ENCODE measurements at places on chromosomes 16 and 17.

GRCh38 chr17:48541577-48542113 lies 3.3 kb downstream of the HOXB2 start:
- DNase-seq: no peak

- no peak for DNase-seq
Observed at GRCh38 chr17:30495586-30495985, 18.4 kb downstream of the GOSR1 start.

GRCh38 chr17:56898874-56899273 lies 15.0 kb downstream of the TRIM25 start:
- no peak for DNase-seq

GRCh38 chr17:77109764-77110359 lies 30.9 kb upstream of the SEC14L1 start:
- no peak for DNase-seq

- no peak for DNase-seq
Observed at GRCh38 chr17:47877368-47878034, 18.5 kb upstream of the SP2 start.

DNA sequence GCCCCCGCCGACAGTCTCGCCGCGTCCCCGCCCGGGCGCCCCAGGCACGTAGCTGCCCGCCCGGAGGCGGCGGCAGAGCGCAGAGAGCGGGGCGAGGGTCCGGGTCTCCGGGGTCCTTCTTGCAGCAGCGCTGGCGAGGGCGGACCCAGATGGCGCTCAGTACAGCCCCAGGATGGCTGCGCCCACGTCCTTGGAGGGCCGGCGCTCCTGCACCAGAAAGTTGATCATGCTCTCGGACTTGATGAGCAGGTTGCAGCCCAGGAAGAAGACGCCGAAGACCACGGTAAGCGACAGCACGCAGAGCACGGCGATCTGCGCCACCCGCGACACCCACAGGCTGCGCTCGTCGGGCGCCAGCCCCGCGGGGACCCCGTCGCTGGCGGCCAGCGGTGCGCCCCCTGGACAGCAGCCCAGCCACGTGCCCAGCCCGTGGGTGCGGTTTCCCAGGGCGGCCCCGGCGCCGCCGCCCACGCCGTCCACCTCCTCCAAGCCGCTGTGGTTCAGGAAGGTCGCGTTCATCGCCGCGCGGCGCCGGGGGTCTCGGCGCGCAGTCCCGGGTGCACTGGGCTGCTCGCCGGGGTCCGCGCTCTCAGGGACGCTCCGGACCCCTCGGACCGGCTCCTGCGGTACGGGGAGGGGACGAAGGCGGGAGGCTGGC lies 435 bp downstream of the RPRML start:
- no peak for DNase-seq

DNA sequence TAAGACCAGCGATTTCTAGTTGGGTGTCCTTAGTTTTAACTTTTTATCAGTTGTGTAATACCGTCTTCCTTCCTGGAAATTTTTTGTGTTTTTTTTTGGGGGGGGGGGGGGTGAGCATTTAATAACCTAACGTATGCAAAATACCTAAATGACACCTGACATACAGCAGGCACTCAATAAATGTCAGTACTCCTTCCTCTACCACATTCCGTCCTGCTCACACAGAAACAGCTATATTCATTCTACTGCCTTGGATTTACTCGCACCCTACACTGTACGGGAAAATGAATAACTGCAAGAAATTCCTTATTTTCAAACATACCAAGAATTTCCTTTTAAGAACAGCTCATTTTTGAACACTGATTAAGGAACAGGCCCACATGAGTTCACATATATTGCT lies 5.3 kb downstream of the XYLT1 start:
- DNase-seq: no peak

GRCh38 chr16:87395181-87395842 lies 3.2 kb downstream of the MAP1LC3B start:
- no peak for DNase-seq

DNA sequence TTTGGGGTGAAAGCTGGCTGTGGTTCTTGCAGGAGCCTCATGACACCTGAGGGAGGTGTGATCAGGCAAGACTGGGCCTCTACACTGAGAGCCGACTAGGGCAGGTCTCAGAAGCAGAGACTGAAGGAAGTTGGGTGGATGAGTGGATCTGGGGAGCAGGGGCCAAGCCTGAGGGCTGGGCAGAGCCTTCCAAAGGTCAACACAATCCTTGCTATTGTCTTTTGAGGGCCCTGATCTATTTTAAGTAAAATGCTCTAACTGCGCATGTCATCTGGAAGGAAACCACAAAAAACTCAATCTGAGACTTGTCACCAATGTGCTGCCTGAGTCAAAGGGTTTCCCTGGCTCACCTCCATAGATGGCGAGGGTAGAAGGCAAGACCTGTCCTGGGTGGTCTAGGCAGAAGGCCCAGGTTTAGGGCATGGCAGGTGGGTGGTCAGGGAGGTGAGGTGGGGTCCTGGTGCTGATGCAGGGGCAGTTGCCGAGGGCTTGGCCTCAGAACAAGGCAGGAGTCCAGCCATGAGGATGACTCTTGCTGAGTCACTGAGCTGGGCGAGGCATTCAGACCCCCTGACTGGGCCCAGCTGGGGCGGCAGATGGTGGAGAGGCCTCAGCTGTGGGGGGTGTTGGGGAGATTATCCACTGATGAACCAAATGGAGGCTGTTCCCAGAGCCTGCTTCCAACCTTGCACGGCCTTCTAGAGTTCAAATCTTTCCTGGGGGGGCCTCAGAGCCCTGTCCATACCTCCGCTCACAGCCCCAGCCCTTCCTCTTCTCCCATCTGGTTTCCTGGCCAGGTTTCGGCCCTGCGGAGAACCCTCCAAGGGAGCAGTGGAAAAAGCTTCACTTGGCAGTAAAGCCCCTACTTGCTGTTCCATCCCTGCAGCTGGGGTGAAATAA lies 5.1 kb downstream of the MVP start:
- DNase-seq: no peak

GRCh38 chr16:47382362-47382761 lies 78.5 kb downstream of the ITFG1 start:
- no peak for DNase-seq

Data from stimulated activated CD8-positive, alpha-beta memory T cell treated with anti-CD3 and anti-CD28 coated beads, Interleukin-2, amount 100 ng/mL, for 1 hour (primary cell).